Epithelial cell of esophagus (primary cell): ENCODE measurements at places on chromosomes 16 and 17.
A peak's percentile ranks its signal among the peaks of the same experiment; 100 is the strongest.

GRCh38 chr17:11039342-11039741 is 201.5 kb upstream of the PIRT start:
- DNase-seq: no peak

DNA sequence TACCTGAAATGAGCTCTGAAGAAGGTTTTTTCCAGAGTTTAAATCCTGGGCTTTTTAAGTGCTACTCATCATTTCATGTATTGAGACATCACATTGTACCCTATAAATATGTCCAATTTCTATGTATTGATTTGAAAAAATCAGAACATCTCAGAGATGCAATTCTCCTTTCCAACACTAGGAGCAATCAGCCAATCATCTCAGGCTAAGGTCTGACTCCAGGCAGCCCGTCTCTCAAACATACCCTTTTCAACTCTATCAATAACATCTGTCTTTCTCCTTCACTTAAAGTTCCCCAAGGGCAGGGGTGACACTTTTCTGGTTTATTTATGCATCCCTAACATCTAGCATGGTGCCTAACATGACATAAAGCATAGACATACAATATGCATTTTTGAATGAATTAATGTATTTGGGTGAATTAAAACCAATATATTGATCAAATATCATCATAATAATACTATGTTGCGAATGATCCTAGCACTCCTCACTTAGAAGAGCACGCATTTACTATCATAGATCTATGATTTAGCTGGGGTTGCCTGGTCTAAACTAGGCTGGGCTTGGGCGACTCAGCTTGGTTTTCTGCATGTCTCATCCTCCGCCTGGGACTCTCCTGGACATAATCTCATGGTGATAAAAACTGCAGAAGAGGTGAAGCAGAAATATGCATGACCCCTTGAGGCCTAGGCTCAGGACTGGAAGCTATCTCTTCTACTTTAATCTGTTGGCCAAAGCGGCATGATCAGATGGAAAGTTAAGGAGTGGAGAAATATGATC is 5.2 kb upstream of the CDH11 start:
- DNase-seq: no peak

DNA sequence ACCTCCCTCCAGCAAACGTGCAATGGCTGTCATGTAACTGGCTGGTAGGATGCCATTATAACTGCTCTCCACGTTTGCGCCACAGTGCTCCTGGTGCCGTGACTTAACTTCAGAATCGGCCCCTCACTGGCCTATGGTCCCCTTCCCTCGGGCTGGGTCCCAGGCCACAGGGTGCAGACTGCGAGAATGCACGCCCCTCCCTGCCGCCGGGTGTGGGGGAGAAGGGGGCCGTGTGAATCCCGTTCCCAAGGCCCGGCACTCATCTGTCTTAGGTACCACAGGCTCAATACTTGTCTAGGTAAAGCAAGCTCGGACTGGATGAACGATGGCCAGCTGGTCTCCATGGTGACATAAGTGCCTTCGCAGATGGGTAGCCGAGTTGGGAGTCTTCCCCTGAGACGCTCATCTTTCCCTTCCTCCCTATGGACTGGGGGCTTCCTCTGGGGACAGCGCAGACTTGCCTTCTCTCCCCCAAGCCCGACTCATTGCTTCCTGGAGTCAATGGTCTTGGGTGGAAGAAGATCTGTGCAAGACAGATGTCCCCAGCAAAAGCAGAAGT is 37.8 kb downstream of the TIMM22 start:
- no peak for DNase-seq

DNA sequence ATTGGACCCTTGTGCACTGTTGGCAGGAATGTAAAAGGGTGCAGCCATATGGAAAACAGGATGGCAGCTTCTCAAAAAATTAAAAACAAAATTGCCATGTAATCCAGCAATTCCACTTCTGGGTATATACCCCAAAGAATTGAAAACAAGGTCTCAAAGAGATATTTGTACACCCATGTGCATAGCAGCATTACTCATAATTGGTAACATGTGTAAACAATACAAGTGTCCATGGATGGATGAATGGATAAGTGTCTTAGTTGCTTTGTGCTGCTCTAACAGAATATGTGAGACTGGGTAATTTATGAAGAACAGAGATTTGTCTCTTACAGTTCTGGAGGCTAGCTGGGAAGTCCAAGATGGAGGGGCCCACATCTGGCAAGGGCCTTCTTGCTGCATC is 3.8 kb upstream of the RUNDC3A start:
- no peak for DNase-seq

DNA sequence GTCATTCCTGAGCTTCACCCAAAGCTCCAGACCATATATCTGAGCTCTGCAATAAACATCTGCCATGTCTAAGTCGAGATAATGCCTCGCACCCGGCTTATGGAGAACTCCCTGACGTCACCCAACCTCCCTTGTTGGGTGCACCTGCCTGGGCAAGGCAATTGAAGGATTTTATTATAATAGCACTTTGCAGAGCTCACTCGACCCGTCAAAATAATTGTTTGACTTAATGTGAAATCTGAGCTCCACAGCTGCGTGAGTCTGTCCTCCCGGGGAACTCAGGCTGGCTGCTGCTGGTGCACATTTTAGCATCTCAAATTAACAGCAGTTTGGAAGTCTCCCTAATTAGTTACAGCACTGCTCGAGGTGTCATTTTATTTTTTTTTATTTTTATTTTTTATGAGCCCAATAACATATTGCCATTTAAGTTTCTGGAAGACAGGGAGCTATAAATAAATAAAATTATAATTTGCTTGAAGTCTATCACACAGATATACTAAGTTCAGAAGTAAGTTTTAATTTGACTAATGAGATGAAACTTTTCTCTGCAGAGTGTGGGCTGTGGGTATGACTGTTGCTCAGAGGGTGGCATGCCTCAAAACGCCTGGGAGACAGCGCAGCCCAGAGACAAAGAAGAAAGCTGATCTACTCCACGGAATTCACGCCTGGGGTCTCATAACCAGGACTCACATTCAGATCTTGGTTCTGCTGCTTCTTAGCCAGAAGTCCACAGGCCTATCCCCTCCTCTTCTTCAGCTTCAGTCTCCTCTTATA is 401.4 kb upstream of the C16orf82 start:
- DNase-seq: no peak

DNA sequence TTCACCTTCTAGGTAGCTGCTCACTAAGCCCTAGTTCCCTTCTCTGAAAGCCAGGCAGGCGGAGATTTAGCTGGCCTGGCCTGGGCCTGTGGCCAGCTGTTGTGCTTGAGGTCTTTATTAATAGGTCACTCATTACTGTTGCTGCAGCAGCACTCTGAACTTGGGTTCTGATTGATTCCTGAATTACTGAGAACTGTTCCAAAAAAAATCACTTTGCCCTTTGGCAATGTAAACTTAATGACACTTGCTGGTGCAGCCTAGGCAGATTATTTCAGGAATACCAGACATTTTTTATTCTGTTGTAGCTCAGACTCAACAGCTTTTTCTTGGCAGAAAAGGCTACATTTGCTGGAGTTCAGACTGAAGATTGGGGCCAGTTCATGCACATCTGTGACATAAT is 2.7 kb downstream of the TOM1L1 start:
- DNase-seq: no peak

DNA sequence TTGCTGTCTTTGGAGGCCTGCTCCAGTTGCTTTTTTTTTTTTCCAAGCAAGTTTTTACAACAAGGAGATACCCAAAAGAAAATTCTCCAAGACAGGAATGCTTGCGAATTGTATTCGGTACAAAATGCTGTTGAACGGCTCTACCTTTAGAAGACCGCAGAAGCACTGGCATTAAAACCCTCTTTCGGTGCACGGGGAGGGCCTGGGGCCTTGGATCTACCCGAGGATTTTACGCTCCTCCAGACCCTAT is 1.3 kb upstream of the HELZ start:
- DNase-seq: no peak

- no peak for DNase-seq
Observed at GRCh38 chr17:41937970-41938954, 7.8 kb downstream of the ODAD4 start.

- DNase-seq: peak; percentile 19
Observed at GRCh38 chr17:21573961-21574610, 118.2 kb upstream of the KCNJ18 start.

DNA sequence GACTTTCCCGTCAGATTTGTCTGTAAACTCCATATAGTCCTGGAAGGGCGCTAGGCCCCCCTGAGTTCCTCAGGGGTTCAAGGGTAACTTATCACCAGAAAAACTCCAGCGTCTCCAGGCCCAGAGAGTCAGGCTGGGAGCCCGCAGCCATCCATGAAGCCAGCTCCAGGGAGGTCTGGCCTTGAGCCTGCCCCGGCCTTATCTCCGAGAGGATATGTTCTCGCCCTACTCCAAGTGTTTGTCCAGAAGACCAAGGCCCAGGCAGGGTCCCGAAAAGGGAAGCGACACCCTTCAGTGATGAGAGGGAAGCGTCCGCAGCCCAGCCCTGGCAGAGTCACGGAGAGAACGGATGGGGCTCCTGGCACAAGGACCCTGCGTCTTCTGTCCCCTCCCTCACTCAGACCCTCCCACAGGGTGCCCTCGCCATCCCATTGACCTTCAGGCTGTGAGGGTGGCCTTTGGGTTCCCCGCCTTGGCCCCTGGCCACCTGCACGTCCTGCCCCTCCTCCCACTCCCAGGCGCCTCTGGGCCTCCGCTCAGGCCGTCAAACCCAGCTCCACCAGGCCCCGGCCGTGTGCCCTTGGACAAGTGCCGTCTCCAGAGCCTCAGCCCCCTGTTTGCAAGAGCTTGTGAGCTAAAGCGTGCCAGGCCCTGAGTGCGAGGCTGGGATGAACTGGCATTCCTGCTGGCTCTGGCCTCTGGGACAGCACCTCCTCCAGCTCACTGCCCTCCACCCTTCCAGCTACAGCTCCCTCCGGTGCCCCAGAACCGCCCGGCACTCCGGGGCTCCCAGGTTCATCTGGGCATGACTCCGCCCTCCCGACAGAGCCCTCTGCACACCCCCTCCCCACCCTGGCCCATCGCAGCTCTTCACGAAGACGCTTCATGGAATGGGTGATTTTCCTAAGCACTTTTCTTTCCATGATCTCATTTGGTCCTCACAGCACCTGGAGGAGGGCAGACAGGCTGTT is 83.4 kb downstream of the ZDHHC7 start:
- no peak for DNase-seq

DNA sequence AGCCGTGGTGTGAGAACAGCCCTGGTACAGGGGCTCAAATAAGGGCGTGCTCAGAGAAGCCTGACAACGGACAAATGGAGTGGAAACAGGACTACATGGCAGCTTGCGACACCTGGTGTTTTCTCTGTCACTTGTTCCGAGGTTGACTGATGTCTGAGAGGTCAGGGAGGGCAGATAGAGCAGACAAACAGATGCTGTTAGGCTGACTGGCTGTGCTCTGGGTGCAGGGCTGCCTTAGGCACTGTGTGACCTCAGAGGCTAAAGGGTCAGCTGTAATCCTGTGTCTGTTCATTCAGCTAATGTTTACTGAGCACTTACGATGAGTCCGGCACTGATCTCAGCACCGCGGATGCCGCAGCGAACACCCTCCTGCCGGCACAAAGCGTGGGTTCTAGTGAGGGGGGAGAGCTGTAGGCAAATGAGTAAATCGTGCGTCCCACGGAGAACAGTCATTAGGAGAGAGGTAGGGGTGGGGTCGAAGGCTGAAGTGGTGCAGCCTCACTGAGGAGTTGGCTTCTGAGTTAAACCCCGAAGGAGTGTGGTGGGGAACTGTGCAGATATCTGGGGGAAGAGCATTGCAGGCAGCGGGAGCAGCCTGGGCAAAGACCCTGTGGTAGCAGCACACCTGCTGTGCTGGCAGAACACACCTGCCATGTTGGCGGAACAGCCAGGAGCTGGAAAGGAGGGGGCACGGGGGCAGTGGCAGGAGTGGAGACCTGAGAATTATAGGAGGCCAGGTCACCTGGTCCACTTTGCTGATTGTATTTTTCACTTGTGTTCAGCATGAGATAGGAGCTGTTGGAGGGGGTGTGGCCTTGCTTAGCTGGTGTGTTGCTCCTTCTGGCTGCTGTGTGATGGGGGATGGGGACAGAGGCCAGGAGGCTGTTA is 35.0 kb downstream of the GPT2 start:
- no peak for DNase-seq

GRCh38 chr16:3444032-3444388 is 530 bp downstream of the NAA60 start:
- peak; percentile 85 for DNase-seq

DNA sequence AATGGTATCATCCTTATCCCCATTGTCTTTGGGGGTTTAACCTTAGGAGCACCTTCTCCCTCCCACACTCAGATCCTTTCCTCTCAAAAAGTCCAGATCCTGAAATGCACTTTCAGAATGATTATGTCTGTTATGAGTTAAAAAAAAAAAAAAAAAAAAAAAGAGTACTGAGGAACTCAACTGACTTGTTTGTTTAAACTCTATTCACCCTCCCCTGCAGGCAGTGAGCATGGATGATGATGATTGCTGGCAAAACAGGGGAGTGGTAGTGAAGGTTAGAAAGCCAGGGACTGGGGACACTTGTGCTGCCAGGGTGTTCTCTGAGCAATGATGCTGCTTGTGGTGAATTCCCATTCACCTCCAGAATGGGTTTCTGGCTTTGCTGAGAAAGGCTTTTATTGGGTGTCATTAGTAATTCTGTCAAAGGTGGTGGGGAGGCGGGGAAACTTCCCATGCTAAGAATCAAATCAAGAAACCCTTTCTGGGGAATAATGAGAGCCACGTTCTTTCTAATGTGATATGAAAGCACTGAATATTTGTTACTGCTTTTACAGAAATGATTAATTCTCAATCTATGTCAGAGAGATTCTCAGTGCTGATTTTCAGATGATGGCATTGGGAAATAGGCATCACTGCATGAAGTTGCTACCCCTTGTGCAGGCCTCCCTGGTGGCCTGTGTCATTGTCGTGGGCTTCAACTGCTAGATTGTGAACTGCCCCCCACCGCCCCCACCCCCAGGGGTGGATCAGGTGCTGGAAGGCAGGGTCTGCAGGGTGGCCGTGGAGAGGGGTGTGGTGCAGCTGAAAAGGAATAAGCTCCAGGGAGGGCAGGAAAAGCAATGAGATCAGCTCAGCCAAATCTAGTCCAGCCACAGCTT is 14.1 kb downstream of the CCL4 start:
- DNase-seq: no peak

- no peak for DNase-seq
Observed at GRCh38 chr17:78252111-78252634, 20.7 kb downstream of the TMEM235 start.

- no peak for DNase-seq
Observed at GRCh38 chr17:41278176-41278955, 2.9 kb downstream of the KRTAP9-7 start.

DNA sequence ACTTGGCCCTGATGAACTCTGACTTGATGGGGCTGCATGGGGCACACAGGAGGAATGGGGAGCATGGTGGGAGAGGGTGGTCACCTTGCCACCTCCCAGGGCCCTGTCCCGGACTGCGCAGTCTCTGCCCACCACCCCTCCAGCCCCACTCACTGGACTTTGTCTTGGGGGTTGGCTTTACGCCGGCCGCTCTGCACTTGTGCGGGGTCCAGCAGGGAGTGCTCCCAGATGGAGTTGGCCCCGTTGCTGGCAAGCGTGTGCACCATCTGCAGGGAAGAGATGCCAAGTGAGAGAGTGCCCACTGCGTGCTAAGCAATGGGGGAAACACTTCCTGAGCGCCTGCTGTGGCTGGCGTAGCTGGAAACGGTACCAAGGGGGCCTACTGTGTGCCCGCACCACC is 6.7 kb downstream of the GIT1 start:
- DNase-seq: no peak

- DNase-seq: peak; percentile 99
Observed at GRCh38 chr17:869567-870525, 87.7 kb downstream of the MRM3 start.
